ENCODE measurements at places on chromosomes 11 and 22.
A peak's percentile ranks its signal among the peaks of the same experiment; 100 is the strongest.

GRCh38 chr11:8291421-8292350, 28.0 kb upstream of the LMO1 start:
- DNase-seq, result no peak

GRCh38 chr11:36605221-36606216, 7.5 kb upstream of the RAG2 start:
- DNase-seq, result no peak

GRCh38 chr11:288478-289397, at the start of gene PGGHG:
Gene PGGHG (plus strand): TSS chr11:289126. CDS start chr11:289817, 691 bp downstream.
- peak; percentile 38 for DNase-seq

DNA sequence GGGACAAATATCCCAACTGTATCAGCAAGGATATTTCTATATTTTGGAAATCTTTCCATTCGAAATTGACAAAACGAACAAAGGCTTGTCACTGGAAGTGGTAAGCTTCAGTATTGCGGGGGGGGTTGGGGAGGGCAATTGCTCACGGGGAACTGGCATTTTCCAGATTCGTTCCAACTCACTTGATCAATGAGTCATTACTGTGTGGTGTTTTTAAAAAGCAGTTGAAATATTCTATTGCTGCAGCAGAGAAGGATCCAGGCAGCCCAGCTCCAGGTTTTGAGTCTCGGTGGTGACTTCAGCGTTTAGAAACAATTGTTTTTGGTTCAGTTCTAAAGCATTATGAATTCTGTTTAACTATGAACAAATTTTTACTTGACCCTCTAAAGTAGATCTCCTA, 33.8 kb upstream of the FBLN1 start:
- no peak for DNase-seq

DNA sequence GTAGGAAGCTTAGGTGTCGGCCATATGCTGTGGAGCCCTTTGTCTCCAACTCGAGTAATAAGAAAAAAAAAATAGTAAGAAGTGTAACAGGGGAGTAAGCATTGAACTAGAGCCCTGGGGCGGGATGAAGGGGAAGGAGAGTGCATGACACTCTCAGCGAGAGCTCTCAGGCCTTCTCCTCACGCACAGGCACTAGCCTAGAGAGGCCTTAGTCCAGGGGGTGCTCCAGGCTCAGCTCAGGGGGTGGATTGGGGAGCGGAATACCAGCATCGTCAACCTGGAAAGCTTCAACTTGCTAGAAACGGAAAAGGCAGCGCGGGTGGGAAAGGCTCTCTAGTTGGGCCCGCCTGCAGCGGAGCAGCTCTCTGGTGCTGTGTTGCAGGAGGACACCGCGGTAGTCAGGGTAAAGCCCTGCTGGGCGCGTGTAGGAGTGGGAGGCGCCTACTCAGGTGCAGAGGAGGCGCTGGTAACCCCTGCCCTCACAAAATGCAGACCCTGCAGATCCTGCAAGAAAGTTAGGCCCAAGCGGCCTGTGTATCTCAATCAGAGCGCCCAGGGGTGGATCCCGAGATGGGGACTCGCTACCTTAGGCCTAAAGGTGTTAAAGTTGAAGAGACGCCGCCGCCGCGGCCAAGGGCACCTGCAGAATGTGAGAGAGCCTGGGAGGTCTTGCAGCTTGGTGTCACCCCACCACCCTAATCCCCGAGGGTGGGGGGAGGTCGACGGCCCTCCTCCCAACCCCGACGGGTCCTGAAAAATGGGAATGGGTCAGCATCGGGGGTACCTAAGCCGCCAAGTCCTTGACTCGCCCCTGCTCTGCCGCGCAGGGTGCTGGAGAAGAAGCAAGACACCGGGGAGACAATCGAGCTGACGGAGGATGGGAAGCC, 2.8 kb downstream of the SLC17A6 start:
- no peak for DNase-seq

DNA sequence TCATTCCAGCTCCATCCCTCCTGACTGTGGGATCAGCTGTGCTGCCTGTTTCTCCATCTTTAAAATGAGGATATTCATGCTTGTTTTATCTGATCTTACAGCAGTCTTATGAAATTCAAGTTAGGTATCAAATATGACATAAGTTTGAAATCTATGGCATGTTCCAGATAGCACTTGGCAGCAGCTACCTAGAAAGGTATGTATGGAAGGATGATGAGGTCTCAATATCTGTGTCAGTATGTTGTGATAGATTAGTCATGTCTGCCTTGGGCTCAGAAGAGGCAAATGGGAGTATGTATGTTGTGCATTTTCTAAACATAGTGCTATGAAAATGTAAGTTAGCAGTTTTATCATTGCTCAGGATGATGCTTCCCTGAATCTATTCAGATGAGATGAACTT, 122.1 kb downstream of the NAV2 start:
- DNase-seq, result no peak

DNA sequence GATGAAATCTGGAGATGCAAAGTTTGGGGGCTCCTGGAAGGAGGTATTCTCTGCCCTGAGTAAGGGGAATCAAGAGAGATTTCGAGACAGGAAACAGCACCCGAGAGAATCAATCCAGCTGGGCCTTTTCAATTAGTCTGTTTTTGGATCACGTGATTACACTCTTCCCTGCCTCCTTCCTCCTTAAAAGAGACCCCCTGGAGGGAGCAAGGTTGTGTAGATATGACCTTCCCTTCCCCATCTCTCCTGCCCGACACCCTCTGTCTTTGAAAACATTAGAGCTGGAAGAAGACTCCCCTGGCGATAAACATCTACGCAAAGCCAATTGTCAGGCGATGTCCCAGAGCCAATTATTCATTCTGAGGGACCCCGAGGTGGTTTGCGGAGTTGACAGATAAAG, 407.9 kb downstream of the MIAT start:
- no peak for DNase-seq

- DNase-seq, result no peak
Measured at GRCh38 chr11:111654601-111655000, 52.4 kb downstream of the SIK2 start.

- DNase-seq, result peak; percentile 31
Measured at GRCh38 chr22:24421428-24421931, 5.9 kb upstream of the ADORA2A start.

DNA sequence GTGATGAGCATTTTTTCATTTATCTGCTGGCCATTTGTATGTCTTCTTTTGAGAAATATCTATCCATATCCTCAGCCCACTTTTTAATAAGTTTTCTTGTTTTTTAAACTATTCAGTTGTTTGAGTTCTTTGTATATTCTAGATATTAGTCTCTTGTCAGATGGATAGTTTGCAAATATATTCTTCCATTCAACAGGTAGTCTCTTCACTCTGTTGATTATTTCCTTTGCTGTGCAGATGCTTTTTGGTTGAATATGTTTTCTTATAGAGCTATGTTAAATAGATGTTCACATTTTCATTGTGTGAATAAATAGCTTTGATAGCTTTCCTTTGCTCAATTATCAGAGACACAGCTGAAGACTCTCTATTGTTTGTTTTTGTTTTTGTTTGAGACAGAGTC, 68.2 kb upstream of the ALKBH3 start:
- no peak for DNase-seq

GRCh38 chr11:67292671-67293070, 3.6 kb downstream of the ANKRD13D start:
- no peak for DNase-seq

- DNase-seq, result no peak
Measured at GRCh38 chr22:43783777-43784176, 28.3 kb downstream of the EFCAB6 start.

DNA sequence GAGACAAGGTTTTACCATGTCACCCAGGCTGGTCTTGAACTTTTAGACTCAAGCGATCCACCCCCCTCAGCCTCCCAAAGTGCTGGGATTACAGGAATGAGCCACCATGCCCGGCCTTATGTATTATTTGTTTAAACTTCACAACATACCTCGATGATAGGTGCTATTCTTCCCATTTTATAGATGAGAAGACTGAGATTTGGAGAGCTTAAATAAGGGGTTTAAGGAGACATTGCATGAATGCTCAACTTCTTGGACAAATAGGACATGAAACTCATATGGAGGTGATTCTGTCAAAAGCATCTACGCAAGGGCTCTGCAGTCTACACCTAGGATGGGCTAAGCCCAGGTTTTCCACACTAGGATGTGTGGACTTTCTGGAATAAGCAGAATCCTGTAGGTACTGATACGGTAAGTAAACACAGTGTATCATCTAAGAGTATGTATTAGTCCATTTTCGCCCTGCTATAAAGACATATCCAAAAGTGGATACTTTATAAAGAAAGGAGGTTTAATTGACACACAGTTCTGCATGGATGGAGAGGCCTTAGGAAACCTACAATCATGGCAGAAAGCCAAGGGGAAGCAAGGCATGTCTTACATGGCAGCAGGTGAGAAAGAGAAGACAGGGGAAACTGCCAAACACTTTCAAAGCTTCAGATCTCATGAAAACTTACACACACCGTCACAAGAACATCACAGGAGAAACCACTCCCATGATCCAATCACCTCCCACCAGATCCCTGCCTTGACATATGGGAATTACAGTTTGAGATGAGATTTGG, 62.8 kb upstream of the CAPRIN1 start:
- DNase-seq, result no peak

- no peak for DNase-seq
Measured at GRCh38 chr11:14308114-14308896, 50.7 kb downstream of the RRAS2 start.

- DNase-seq, result no peak
Measured at GRCh38 chr11:77687088-77687487, 49.5 kb upstream of the CLNS1A start.

GRCh38 chr11:70306586-70307033, 36.1 kb downstream of the PPFIA1 start:
- DNase-seq, result no peak

DNA sequence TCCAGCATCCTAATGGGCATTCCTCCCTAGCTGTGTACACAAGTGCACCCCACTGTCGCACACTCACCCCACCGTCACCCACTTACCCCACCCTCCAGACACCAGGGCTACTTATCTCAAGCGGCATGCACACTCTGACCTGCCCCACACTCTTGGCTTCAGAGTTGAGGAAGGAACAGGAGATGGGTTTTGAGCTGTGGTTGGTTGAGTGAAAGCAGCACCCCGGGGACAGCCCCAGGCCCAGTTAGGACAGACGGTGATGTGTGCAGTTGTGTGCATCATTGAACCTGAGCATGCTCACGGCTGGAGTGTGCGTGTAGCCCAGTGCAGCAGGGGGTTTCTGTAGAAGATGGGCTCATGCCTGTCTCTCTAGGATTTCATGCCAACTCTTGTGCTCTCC, 32.5 kb downstream of the AHNAK start:
- DNase-seq, result no peak

DNA sequence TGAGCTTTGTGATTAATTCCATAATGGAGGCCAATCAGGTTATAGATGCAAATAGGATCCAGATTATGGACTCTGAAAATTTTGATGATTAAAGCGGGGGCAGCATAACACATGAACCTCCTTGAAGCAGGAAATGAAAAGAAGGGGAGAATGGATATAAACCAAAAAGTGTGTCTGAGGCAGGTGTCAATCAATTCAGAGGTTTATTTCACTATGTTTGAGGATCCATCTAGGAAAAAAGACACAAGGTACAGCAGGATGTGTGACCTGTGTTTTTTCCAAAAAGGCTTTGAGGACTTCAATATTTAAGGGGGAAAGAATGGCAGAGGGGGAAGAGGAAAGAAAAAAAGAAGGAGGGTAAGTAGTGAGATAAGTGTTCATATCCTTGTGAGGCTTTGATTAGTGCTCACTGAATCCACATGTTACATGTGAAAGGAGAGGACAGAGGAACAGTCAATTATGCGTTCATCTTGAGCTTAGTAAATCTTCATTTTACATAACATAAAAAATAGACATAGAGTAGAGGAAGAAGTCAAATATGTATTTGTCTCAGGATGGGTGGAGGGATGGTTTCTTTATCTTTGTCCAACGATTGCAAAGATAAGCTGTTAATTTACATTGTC, 34.1 kb downstream of the MS4A2 start:
- no peak for DNase-seq

DNA sequence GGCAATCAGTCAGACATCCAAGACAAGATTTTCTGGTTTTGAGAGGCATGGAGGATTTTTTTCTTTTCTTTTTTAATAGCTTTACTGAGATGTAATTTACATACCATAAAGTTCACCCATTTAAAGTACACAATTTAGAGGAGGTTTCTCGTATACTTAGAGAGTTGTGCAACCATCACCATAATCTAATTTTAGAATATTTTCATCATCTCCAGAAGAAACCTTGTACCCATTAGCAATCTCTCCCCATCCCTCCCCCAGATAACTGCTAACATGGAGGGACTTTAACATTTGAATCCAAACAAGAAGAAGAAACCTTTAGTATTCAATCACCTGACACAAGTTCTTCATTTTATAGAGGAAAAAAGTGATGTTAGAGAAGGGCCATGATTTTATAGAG, 83.6 kb downstream of the CLPB start:
- no peak for DNase-seq

DNA sequence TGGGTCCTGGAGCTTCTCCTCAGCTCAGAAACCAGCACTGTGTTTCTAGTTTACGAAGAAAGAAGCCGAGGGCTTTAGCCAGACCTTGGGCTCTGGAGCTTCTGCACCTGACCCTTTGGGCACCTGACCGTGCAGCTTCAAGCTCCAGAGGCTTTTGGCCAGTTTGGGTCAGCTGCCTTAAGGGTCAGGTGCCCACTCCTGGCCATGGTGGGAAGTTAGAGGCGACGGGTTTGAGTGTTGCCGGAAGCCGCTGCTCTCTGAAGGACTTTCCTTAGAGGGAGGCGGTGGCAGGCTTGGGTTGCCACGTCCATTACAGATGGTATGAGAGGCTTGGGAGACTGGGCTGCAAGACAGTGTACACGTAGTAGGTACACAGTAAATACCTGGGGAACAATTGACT, 52.3 kb downstream of the PISD start:
- no peak for DNase-seq

- DNase-seq, result peak; percentile 31
Measured at GRCh38 chr11:8168485-8169257, at the start of gene RIC3. Gene RIC3 (minus strand): TSS chr11:8169025. CDS start chr11:8168989, 36 bp downstream.

GRCh38 chr22:17258015-17258787, 39.0 kb upstream of the ADA2 start:
- DNase-seq, result peak; percentile 11

GRCh38 chr11:65308281-65308891, 6.3 kb upstream of the CDC42EP2 start:
- DNase-seq, result no peak

GRCh38 chr11:68552542-68552941, 92.0 kb downstream of the PPP6R3 start:
- DNase-seq, result no peak

DNA sequence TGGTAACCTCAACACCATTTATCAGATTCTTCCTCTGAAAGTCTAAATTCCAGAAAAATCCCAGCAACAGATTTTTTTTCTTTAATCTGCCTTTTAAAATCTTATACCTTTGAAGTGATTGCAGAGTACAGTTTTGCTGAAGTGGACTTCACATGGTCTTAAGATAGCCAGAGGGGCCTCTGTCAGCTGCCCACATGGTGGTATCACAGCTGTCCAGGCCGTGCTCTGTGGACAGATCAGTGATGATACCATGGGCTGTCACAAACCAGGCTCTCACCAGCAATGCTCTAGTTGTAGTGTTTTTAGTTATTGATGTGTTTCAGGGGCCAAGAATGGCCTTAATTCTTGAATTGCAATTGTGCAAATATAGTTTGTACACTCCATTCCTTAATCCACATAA, 44.0 kb downstream of the PARVA start:
- no peak for DNase-seq

- no peak for DNase-seq
Measured at GRCh38 chr11:34311126-34311525, 46.7 kb downstream of the ABTB2 start.

All from activated T-cell treated with anti-CD3 and anti-CD28 coated beads for 4 hours (primary cell).